ENCODE measurements at places on chromosomes 11 and 22.

DNA sequence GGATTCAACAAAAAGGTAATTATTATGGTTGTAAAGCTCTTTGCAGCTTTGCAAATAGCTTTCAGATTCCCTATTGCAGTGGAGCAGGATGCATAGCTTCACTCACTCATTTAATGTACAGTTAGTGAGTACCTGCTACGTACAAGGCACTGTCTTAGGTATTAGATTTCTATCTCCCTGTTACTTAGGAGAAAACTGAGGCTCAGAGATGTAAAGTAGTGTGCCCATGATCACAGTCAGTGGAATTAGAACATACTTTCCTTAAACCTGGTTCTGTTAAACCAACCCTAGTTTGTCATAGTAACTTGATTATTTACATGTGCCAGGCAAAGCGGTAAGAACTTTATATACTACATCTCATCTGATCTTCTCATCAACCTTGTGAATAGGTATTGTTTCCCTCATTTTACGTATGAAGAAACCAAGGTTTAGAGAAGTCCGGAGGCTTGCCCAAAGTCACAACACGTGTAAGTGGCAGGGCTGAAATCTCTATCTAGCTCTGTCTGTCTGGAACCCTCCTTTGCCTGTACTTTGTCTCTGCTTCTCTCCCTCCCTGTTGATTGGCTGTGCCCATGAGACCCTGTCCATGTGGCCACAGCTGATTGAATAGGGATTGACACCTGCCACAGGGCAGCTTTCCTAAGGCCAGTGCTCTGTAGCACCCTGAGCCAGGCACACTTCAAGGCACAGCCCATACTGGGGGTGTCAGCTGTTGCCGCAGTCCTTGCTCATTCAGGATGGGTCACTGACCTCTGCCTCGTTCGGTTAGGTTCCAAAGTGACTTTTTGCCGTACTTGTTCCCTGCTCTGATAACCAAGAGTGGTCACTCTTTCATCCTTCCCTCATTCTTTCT lies 63.8 kb upstream of the PRSS23 start:
- no peak for DNase-seq

DNA sequence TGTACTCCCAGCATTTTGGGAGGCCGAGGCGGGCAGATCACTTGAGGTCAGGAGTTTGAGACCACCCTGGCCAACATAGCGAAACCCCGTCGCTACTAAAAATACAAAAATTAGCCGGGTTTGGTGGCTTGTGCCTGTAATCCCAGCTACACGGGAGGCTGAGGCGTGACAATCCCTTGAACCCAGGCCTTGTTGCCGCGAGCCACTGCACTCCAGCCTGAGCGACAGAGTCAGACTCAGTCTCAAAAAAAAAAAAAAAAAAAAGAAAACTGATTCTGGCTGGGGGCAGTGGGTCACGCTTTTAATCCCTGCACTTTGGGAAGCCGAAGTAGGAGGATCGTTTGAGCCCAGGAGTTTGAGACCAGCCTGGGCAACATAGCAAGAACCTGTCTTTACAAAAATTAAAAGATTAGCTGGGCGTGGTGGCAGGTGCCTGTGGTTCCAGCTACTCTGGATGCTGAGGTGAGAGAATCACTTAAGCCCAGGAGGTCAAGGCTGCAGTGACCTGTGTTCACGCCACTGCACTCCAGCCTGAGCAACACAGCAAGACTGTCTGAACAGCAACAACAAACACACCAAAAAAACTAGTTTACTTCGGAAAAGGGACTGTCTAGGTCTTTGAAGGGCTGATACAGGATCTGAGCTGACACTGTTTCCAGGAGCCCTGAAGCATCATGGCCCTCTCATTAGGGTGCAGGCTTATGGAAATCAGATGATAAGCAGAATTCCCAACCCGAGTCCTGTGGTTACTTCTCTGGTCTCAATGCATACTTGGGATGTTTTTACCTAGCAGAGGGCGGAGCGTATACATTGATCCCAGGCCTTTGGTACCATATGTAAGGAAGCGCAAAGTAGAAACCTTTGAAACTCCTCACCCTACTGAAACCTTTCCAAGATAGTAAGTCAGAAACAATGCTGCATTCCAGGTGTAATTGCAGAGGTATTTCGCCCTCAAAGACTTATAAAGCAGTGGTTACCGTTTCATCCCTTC lies 1.8 kb upstream of the CHKB start:
- DNase-seq: no peak

DNA sequence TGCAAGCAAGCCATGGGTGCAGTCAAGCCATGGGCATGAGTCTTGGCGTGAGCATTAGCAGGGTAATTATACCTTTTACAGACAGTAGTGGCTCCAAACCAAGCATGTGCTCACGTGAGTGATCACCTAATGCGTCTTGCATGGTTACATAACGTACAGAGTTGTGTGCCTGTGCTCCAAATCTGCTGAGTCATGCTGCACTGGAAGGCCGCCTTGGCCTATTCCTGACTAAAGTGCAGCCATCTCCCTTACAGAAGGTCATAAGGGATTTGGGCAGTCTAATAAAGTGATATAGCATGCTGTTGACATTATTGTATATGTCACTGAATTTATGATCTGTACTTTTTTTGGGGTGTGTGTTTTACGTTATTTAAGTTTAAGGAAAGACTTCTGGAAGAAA lies 102.4 kb downstream of the ARHGAP42 start:
- no peak for DNase-seq

GRCh38 chr11:66467756-66468155 lies 1.1 kb downstream of the PELI3 start:
- no peak for DNase-seq

DNA sequence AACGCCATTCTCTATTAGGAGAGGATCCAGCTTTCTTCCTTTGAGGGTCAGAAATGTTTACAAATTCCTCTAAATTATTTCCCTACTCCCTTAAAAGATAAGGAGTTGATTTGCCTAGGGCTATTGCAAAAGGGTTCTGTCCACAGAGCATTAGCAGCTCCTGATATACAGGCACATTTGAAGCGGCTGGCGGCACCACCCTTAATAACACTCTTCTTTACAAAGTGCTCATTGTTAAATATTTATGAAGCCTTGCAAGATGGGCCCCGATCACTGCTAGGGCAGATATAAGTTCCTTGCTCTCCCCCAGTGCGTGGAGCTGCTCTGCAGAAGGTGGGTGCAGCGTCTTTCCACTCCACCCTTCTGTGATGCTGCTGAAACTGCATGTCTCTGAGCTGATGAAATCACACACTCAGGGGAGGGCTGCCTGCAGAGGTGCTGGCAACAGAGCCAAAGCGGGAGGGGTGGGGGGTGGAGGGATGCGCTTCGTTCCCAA lies 116.7 kb upstream of the NTM start:
- DNase-seq: no peak

DNA sequence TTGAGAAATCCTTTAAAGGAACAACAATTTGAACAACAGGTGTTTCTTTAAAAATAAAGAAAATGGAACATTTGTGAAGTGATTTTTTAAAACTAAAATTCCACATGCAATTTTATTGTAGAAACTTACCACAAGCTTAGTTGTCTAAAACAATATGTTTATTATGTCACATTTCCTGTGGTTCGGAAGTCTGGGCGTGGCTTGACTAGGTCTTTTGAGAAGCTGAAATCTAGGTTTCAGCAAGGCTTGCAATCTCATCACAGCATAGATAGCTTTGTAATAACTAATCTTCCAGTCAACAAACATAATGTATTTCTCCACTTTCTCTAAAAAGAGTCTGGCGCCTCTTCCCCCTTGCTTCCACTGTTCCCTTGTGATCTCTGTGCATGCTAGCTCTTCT lies 27.0 kb downstream of the MS4A6A start:
- DNase-seq: no peak

GRCh38 chr11:71241721-71242259 lies 10.6 kb downstream of the SHANK2 start:
- DNase-seq: no peak

DNA sequence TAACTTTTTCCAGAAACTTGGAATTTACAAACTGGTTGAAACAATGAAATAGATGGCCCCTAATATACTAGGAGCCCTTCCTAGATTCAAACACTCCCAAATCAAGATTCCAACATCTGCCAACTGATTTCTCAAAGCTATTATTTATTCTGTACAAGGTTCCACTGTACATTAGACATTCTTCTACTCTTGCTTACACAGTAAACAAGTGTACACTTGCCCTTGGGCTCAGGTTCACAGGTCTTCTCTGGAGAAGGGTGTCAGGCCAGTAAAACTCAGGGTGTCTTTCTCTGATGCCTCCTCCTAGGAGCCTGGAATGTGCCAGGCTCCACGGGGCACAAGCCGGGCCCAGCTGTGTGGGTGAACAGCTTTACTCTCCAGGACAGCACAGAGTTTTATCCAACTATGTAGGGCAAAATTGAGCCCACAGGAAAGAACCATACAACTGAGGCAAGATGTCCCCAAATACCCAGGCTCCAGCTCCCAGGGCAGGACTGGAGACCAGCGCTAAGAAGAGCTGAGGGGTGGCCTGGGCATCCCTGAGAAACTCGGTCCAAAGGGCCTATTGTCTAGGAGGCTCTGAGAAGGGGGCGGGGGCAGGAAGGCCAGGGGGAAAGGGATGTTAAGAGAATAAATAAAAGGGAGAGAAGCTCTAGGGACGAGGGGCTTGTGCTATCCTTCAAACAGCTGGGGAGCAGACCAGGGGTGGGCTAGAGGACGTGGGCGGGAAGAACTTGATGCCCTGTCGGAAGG lies 8.8 kb upstream of the MFRP start:
- DNase-seq: no peak

GRCh38 chr11:125356797-125357196 lies 139.3 kb downstream of the FEZ1 start:
- no peak for DNase-seq

- no peak for DNase-seq
Observed at GRCh38 chr11:6615882-6616585, 3.2 kb downstream of the TPP1 start.

DNA sequence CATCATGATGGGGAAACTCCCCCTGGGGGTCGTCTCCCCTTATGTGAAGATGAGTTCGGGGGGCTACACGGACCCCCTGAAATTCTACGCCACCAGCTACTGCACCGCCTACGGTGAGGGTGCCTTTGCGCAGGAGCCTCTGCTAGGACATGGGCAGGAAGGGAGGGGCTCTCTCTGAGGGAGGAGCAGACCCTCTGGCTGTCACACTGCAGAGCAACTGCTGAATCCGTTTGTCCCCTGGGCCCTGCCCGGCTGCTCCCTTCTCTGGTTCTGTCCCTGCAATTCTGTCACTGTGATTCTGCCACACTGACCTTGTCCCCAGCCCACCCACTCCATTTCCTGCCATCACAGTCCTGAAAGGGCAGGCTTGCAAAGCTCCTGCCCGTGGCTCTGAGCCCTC lies 26.7 kb upstream of the LRRC10B start:
- no peak for DNase-seq

- DNase-seq: no peak
Observed at GRCh38 chr11:105236664-105237063, 97.1 kb upstream of the CARD18 start.

DNA sequence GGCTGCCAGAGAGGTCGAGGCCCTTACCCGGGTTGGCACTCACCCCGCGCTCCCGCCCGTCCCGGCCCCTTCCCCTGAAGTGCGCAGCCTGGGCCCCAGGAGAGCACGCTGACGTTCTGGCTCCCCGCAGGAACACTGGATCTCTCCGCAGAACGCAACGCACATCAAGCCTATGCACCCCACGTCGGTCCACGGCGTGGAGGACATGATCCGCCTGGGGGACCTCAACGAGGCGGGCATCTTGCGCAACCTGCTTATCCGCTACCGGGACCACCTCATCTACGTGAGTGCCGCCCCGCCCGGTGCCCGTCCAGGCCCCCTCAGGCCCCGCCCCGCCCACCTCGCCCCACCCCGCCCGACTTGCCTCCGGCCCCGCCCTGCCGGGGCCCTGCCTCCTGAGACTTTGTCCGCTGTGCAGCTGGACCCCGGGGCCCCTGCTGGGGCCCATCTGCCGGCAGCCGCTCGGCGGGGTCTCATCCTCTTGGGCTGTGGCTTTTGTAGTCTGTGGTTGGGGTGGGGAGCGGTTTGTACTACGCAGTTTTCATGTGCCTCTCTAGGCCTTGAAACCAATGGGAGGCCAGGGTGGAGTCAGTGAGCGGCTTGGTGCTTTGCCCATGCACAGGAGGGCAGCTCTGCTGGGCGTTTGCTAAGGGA lies 19.7 kb downstream of the MYO7A start:
- DNase-seq: no peak

DNA sequence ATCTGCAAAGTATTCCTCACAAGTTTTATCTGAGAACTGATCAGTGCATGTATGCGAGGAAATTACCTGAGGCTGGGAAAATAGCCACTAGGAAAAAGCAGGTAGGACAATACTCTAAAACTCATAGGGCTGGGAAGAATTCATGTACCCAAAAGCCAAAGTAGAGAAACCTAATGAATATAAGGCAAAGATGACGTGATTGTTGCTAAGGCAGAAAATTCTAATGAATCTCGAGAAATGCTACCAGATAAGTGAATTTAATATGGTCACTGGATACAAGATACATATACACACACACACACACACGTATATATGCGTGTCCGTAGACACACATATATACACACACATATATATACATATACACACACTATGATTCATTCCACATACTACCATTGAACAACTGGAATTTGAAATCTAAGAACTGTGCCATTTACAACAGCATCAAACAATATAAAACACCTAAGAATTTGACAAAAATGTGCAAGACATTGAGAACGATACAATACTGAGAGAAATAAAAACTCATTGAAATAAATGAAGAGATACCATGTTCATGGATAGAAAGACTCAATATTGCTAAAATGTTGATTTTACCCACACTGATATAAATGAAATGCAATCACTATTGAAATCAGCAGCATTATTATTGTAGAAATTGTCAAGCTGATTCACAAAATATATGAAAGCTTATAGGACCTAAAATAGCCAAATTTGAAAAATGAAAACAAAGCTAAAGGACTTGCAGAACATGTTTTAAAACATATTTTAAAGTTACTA lies 46.4 kb downstream of the ARHGAP20 start:
- DNase-seq: no peak

DNA sequence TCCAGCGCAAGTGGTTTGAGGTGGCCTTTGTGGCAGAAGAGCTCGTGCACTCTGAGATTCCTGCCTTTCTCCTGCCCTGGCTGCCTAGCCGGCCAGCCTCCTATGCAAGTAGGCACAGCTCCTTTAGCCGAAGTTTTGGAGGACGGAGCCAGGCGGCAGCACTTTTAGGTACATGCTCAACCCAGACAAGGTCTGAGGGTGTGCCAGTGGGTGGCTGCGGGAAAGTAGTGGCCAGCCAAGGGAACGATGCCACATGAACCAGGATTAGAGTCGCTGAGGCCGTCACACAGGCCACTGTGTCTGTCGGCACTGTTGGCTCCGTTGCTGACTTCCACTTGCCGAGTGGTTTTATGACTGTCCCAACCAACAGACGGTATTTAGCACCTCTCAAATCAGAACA lies 64.8 kb upstream of the YWHAH start:
- no peak for DNase-seq

- no peak for DNase-seq
Observed at GRCh38 chr11:16779436-16779835, 41.0 kb downstream of the C11orf58 start.

- no peak for DNase-seq
Observed at GRCh38 chr22:36455571-36456463, 25.6 kb downstream of the TXN2 start.

GRCh38 chr11:23406131-23406819 lies 546.0 kb upstream of the CCDC179 start:
- no peak for DNase-seq
